ENCODE measurements at places on chromosomes 1 and 21. TPM values are rescaled to one million over a fixed set of nuclear protein-coding genes. Genes with fewer than 3 reads are reported as not detected.

- H3K4me1 ChIP-seq = no peaks in the 10 kb centered on the region
- H3K27me3 ChIP-seq = no peaks in the 10 kb centered on the region
- no peak for DNase-seq
- no peak overlapping the region for H3K27ac ChIP-seq
- H3K4me3 ChIP-seq = no peak overlapping the region
Observed at GRCh38 chr1:78340006-78340405, 150.8 kb upstream of the PTGFR start.

DNA sequence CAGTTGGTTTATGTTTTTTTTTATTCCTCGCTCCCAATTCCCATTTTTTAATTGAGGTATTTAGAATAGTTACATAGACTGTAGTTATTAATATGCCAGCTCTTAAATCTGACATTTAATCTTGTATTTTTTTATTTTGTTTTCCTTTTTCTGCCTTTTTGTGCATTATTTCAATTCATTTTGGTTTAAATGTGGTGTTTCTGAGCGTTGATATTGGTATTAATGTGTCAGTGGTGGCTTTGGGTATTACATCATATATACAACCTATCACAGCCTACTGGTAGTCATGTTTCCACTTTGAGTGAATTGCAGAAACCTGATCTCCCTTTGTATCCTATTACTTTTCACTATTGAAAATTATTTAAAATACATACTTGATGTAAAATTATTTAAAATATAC is 1027.3 kb downstream of the KCNT2 start:
- H3K4me3 ChIP-seq = no peak overlapping the region
- no peaks in the 10 kb centered on the region for H3K36me3 ChIP-seq
- no peak for DNase-seq
- no peak overlapping the region for H3K27ac ChIP-seq
- H3K4me1 ChIP-seq = no peaks in the 10 kb centered on the region

DNA sequence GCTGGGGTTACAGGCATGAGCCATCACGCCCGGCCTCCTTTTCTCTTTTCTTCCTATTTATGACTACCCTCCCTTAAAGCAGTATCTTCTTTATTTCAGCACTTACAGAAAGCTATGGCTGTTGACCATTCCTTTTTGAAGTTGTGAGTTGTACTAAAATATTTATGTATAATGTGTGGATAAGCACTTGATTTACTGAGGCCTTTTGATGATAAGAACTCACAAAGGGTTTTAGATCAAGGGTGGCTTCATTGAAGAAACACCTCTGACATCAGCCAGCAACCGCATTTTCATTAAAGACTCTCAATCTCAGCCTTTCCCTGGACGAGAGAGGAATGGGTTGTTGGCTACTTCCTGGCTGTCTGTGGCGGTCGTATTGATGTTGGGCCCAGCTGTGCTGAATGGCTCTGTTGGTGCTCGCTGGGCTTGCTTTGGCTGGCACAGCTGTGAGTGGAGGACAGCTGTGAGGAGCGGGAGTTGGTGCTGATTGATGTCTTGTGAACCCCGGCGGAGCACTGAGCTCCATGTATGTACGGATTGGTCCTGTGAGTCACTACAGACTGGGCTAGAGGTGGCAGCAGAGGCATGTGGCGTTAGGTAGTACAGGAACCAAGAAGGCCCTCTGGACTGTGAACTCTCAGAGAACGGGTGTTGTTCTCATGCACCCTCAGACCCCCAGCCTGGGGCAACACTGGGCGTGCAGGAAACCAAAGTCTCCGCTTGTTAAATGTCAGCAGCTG is 208.8 kb downstream of the KIF26B start:
- DNase-seq = no peak
- no peaks in the 10 kb centered on the region for H3K27me3 ChIP-seq
- no peak overlapping the region for H3K4me3 ChIP-seq
- H3K4me1 ChIP-seq = no peaks in the 10 kb centered on the region

GRCh38 chr1:93907718-93908117 is 1.5 kb downstream of the GCLM start:
- peaks cover 25% of the 10 kb centered on the region for H3K4me1 ChIP-seq
- DNase-seq = peak; percentile 6
- no peak overlapping the region for H3K4me3 ChIP-seq
- no peaks in the 10 kb centered on the region for H3K27me3 ChIP-seq
- H3K36me3 ChIP-seq = no peaks in the 10 kb centered on the region
- H3K27ac ChIP-seq = no peak overlapping the region

TSPAN1 gene
- not detected for total RNA-seq

GRCh38 chr1:75514270-75514669 is 96.6 kb downstream of the SLC44A5 start:
- H3K36me3 ChIP-seq = no peaks in the 10 kb centered on the region
- no peak overlapping the region for H3K4me3 ChIP-seq
- DNase-seq = no peak
- H3K4me1 ChIP-seq = no peaks in the 10 kb centered on the region

DNA sequence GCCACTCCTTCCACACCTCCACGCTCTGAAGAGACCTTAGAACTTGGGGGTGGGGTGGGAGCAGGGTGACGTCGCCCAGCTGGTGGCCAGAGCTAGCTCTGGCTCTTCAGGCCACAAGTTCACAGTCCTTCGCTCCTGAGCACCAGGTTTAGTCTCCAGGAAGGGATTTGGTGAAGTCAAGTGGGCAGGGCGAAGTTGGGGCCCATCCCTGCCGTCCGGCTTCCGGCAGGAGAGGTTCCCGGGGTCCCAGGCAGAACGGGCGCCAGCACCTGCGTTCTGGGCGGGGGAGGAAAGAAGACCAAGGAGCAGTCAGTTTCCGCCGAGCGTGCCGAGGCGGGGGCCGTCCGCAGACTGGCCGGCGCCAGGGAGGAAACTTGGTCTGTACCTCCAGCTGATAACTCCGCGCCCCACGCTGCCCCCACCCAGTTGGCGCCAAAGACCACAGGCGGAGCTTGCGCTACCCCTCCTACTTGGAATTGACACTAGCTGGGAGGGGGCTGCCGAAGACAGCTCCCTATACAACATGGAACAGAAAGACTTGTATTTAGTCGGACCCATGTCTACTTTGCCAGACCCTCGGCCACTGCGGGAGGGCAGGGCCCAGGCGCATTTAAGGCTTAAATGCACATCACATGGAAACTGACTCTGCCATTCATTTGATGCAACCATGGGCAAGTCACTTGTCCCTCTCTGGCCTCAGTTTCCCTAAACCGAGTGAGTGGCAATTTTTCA is 995 bp downstream of the ID3 start:
- H3K27me3 ChIP-seq = no peaks in the 10 kb centered on the region
- no peak for DNase-seq
- peak overlapping the region; percentile 79 for H3K27ac ChIP-seq
- H3K4me3 ChIP-seq = peak overlapping the region; percentile 87
- peaks cover 70% of the 10 kb centered on the region for H3K4me1 ChIP-seq

GRCh38 chr1:161777261-161777660 is 11.1 kb downstream of the ATF6 start:
- peaks cover 2% of the 10 kb centered on the region for H3K36me3 ChIP-seq
- H3K27me3 ChIP-seq = no peaks in the 10 kb centered on the region
- no peak overlapping the region for H3K4me3 ChIP-seq
- peak overlapping the region; percentile 32 for H3K27ac ChIP-seq
- DNase-seq = no peak
- peaks cover 38% of the 10 kb centered on the region for H3K4me1 ChIP-seq

GBP6 gene
- total RNA-seq = 0.12 TPM

DNA sequence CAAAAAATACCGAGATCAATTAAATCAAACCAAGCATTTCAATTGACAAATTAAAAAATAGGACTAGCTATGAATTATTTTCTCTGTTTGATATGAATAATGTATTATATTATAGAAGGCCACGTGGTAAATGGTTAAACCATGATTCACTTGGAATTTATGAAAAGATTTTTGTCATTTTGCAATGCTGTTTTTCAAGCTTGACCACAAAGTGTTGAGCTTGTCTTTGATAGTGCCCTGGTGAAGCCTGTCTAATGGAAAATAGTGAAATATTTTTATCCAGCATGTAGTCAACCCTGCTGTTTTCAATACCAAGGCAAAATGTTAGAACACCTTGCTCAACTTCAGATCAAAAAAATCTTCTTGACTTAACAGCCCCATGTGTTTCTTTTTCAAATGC is 288.0 kb upstream of the PRMT6 start:
- H3K27me3 ChIP-seq = no peaks in the 10 kb centered on the region
- H3K4me1 ChIP-seq = no peaks in the 10 kb centered on the region
- H3K36me3 ChIP-seq = no peaks in the 10 kb centered on the region
- no peak overlapping the region for H3K27ac ChIP-seq
- no peak for DNase-seq
- no peak overlapping the region for H3K4me3 ChIP-seq

KIF17 gene
- total RNA-seq = not detected

FAM78B gene
- total RNA-seq = 0.46 TPM

IL10 gene
- 0.63 TPM for total RNA-seq

NECTIN4 gene
- total RNA-seq = not detected

TTC3 gene
- 191 TPM for total RNA-seq

DNA sequence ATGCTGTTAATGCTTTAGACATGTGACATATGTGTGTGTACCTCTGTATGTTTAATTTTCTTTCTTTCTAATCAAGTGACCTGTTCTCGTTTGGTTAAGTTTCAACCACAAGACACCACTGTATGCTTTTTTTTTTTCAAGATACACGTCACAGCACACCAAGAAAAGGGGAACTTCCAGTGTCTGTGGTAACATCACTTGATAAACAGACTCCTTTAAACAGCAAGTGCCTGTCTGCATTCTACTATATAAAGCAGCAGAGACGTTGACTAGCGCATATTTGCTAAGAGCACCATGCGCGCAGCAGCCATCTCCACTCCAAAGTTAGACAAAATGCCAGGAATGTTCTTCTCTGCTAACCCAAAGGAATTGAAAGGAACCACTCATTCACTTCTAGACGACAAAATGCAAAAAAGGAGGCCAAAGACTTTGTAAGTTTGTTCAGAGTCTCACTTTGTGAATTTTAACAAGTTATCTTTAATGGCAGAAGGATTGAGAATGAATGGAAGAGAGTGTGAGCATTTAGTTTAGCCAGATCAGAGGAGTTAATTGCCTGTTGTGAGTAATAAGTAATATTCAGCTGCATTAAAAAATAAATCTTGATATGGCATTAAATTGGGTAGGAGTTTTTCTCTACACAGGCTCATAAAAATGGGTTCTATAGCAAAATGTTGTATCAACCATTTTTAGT is at the start of gene RGS1:
Gene RGS1 (plus strand): TSS at position 275 of the 691 bp plus-strand sequence. CDS start 20 bp downstream, at position 295.
- peak; percentile 91 for DNase-seq
- peak within 1 kb of the TSS; percentile 69 for H3K27ac ChIP-seq
- H3K4me1 ChIP-seq = peaks cover 17% of the 10 kb centered on the region
- no peaks in the 10 kb centered on the region for H3K36me3 ChIP-seq
- peak within 1 kb of the TSS; percentile 39 for H3K4me3 ChIP-seq
- no peaks in the 10 kb centered on the region for H3K27me3 ChIP-seq

GRCh38 chr1:246642719-246643118 is 76.5 kb downstream of the CNST start:
- no peak for DNase-seq
- H3K27ac ChIP-seq = no peak overlapping the region
- no peaks in the 10 kb centered on the region for H3K4me1 ChIP-seq
- H3K27me3 ChIP-seq = no peaks in the 10 kb centered on the region
- H3K36me3 ChIP-seq = peaks cover 58% of the 10 kb centered on the region
- no peak overlapping the region for H3K4me3 ChIP-seq

GRCh38 chr21:35020902-35021301 is 28.2 kb downstream of the RUNX1 start:
- peaks cover 26% of the 10 kb centered on the region for H3K36me3 ChIP-seq
- no peak overlapping the region for H3K4me3 ChIP-seq
- no peak for DNase-seq
- H3K27me3 ChIP-seq = no peaks in the 10 kb centered on the region
- no peak overlapping the region for H3K27ac ChIP-seq

GRCh38 chr1:224533517-224533916 is 82.6 kb upstream of the CNIH3 start:
- no peaks in the 10 kb centered on the region for H3K4me1 ChIP-seq
- no peak overlapping the region for H3K4me3 ChIP-seq
- DNase-seq = no peak
- peaks cover 3% of the 10 kb centered on the region for H3K27me3 ChIP-seq

- H3K27me3 ChIP-seq = no peaks in the 10 kb centered on the region
- DNase-seq = no peak
- H3K4me3 ChIP-seq = no peak overlapping the region
- no peak overlapping the region for H3K27ac ChIP-seq
Observed at GRCh38 chr1:98143403-98143802, 222.6 kb upstream of the DPYD start.

FCGR3A gene
- total RNA-seq = 1.3 TPM

- H3K27me3 ChIP-seq = no peaks in the 10 kb centered on the region
- no peak overlapping the region for H3K27ac ChIP-seq
- DNase-seq = no peak
Observed at GRCh38 chr21:35239811-35240219, 190.7 kb upstream of the RUNX1 start.

DNA sequence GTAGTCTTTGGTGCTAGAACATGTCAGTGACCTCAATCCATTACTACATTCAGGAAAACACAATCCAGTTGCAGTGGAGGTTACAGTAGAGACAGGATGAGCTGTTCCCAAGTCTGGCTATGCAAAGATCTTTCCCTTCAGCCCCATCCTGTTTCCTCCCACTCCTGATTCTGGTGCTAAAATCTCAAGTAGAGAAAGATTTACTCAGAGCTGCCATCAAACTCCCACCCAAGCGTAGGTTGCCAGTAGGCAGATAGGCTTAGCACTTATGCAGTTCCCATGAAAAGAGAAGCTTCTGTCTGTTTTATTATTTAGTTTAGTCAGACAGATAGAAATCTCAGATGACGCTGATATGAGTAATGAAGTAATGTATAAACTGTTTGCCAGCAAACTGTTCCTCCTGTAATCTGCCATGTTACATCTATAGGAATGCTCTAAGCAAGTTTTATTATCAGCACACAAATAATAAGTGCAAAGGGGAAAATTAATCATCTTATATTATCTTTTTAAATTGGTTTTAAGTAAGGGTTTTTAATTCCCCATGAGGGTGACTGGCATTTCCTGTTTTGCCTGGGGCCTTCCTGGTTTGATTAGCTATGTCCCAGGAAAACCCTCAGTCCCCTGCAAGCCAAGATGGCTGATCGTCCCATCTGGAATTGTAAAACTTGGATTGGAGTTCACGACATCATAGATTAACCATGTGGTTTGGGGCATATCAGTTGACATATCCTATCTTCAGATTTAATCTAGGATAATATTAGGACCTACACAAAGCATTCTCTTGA is 188.3 kb upstream of the PALMD start:
- no peak overlapping the region for H3K4me3 ChIP-seq
- no peaks in the 10 kb centered on the region for H3K4me1 ChIP-seq
- no peaks in the 10 kb centered on the region for H3K27me3 ChIP-seq
- no peak for DNase-seq
- H3K36me3 ChIP-seq = no peaks in the 10 kb centered on the region
- no peak overlapping the region for H3K27ac ChIP-seq

DNA sequence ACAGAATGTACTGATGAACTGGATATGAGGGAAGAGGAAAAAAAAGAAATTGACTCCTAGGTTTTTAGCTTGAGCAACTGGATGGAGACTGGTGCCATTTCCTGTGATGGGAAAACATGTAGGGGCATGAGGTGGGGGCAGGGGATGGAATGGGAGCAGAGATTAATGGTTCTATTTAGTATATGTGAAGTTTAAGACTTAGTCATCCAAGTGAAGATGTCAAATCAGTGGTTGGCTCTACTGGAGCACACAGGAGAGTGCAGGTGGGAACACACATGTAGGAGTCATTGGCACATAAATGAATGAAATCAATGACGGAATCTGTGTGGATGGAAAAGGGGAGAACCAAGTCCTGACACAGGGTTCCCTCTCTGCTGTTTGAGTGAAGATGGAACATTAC is 224.4 kb upstream of the COA6 start:
- H3K27me3 ChIP-seq = no peaks in the 10 kb centered on the region
- no peak overlapping the region for H3K27ac ChIP-seq
- no peak for DNase-seq
- no peaks in the 10 kb centered on the region for H3K36me3 ChIP-seq
- H3K4me1 ChIP-seq = no peaks in the 10 kb centered on the region
